ENCODE measurements at places on chromosomes 3 and 15.

- DNase-seq, result no peak
Measured at GRCh38 chr3:179666030-179666429, 13.2 kb downstream of the USP13 start.

GRCh38 chr3:116776880-116777785, 67.6 kb downstream of the TUSC7 start:
- no peak for DNase-seq

GRCh38 chr15:39585871-39586301, 5.0 kb downstream of the THBS1 start:
- no peak for DNase-seq

DNA sequence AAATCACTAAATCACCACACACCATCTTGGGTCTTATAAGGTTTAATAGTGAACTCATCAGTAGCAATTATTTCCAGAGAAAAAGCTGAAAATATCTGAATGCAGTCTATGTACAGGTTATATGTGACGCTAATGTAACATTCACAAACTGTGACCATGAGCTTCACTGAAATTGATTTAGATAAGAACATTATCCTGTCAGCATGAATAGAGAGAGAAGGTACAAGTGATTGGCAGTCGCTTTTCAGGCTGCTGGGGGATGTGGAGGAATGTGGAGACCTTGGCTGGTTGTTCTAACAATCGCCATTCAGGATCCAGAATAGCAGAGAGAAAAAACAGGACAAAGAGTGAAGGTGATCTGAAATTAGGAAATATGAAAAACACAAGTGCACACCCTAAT, 98.1 kb downstream of the CADPS start:
- DNase-seq, result no peak

DNA sequence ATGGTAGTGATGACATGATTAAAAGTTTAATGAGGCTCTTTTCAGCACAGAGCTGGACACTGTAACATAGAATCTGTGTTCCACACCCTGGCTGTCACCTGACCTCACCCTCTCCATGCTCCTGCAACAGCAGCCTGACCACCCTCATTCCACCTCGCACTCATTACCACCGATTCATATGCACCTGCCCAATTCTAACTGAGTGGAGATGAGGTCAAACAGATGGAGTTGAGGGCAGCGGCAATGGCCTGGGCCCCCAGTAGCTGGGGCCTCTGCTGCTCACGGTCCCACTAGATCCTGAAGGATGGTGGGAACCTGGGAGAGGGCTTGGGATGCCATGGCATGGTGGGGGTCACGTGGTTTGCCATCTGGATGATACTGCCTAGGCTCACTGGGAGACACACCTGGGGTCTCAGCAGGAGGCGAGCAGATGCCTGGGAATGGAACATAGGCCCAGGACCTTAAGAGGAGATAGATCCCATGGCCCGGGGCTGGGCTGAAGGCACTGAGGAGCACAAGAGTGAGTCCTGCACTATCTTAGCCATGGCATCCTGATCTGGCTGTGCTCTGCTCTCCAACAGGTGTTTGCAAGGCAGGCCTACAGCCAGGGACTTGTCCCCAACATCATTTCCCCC, 1.3 kb downstream of the SCN5A start:
- no peak for DNase-seq

- DNase-seq, result no peak
Measured at GRCh38 chr3:183064475-183064874, 34.8 kb downstream of the MCCC1 start.

DNA sequence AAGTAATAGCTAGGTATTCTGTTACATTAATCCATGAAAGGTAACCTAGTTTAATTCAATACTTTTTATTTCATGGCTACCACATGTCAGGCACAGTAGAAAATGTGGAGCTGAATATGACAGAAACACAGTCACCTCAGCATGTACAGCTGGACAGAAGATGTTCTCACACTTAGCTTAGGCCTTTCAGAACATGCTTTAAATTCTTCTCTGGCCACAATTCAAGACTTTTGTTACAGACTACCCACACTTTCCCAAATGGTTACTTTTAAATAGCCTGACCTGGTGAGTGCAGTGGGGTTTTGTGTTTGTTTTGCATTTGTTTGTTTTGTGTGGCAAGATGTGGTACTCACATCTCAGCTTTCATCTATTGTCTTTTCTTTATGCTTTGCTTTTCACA, 1079.5 kb downstream of the IGSF11 start:
- no peak for DNase-seq

GRCh38 chr3:26375843-26376530, 246.6 kb upstream of the LRRC3B start:
- no peak for DNase-seq

- no peak for DNase-seq
Measured at GRCh38 chr15:85312486-85312885, 67.9 kb upstream of the AKAP13 start.

- no peak for DNase-seq
Measured at GRCh38 chr3:155231792-155232191, 61.7 kb downstream of the STRIT1 start.

DNA sequence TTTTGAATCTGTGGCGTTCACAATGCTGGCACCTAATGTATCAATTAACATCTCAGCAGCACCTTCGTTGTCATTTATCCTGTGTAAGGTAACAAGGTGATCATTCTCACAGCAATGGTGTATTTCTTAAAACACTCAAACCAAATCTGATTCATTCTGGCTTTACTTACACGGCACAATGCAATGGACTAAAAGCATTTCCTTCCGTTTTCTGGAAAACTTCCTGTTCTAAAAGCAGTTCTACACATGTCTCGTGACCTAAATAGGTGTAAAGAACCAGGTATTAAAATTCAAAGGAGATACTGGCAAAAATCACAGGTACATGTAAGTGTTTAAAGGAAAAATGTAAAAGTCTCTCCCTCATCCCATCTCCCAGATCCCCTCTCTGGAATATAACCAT, 77.8 kb downstream of the BTD start:
- DNase-seq, result no peak

- no peak for DNase-seq
Measured at GRCh38 chr15:60949039-60949977, 279.8 kb downstream of the RORA start.

DNA sequence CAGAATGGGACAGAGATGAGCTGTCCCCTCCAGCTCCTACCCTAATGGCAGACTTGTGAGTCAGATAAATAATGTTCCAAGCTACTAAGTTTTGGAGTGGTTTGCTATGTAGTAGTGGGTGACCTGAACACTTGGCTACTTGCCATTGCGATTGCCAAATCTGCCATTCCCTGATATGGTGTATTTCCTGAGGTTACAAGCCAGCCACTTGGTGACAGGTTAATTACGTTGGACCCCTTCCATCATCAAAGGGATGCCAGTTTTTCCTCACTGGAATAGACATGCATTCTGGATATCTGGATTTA, 33.6 kb downstream of the MORF4L1 start:
- peak; percentile 42 for DNase-seq

DNA sequence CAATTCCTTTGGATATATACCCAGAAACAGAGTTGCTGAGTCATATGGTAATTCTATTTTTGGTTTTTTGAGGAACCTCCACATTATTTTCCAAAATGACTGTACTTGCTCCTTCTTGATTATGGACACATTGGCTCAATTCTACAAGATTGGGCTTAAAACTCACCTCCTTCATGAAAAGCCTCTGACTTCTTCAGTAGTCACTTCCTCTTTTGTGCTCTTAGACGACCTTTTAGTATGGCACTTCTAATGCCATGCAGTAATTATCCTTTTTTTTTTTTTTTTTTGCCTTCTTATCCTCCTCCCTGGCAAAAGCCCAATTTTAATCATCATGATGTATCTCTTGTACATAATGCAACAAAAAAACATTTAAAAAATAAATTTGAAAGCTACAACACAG, 33.0 kb upstream of the ABHD17C start:
- no peak for DNase-seq

DNA sequence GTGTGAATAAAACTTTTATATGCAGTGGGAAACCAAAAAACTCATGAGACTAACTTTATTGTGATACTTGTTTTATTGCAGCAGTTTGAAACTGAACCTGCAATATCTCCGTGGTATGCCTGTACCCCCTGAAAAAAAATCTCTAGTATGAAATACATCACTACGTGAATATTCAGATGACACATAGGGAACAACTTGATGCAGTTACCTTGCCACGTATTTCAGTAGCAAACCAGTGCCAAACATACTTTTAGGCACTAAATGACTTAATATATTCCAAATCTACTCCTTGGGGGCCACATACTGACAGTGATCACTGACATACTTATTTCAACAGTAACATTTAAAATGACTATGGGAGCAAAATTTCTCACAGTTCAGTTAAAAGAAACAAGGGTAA, 13.8 kb downstream of the CRBN start:
- no peak for DNase-seq

DNA sequence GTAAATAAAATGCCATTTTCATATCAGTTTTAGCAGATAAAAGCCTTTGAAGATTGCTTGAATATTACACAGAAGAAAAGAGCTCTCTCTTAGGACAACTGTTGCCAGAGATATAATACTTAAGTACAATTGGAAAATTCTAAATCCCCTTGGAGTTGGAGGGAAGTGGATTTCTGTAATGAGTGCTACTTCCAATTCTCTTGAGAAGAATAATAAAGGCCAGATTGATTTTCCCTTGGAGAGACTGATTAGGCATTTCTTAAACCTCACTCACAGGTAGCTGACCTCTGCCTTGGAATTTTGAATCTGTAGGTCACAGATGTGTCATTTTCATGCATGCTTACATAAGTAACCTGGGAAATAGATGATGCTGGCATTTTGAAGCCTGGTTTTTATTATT, 29.8 kb upstream of the PSMD6 start:
- no peak for DNase-seq

- DNase-seq, result no peak
Measured at GRCh38 chr3:54358316-54358715, 236.0 kb downstream of the CACNA2D3 start.

DNA sequence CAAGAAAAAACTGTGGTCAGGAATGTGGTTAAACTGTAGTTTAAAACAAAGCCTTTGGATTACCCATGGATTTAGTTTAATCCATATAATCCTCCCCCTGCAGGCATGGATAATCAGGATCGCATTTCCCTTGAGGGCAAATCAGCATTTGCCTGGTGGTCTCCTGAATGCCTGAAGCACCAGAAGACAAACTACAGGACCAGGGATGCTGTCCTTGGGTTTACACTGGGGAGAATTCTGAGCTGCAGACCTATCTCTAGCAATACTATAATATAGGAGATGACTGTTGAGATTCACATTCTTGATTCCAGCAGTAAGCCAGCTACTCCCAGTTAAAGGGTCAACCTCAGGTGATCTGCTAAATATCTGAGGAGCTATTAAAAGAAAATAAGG, 10.6 kb downstream of the PIK3CB start:
- no peak for DNase-seq

DNA sequence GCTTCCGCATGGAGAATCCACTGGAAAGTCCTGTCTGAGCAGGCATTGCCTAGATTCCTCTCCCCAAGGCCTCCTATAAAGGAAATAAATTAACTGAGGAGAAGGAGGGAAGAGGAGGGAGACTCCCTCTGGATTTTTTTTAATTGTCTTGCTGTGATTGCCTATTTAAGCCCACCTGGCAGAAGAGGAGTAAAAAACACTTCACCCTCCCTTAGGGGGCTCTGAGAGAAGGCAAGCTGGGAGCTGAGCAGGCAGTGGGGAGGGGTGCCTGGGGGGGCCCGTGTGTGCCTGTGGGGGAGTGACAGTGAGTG, 109.9 kb downstream of the OXNAD1 start:
- DNase-seq, result no peak
